ENCODE measurements at places on chromosomes 3 and 15.

GRCh38 chr3:147297761-147298350 lies 108.5 kb downstream of the ZIC4 start:
- H3K4me1 ChIP-seq: no peaks in the 10 kb centered on the region
- DNase-seq: no peak
- no peak overlapping the region for H3K27ac ChIP-seq
- H3K4me3 ChIP-seq: no peak overlapping the region
- H3K27me3 ChIP-seq: no peaks in the 10 kb centered on the region

- no peaks in the 10 kb centered on the region for H3K36me3 ChIP-seq
- no peaks in the 10 kb centered on the region for H3K27me3 ChIP-seq
- H3K4me3 ChIP-seq: no peak overlapping the region
- no peak for DNase-seq
- no peak overlapping the region for H3K27ac ChIP-seq
- H3K4me1 ChIP-seq: peaks cover 4% of the 10 kb centered on the region
These were observed 75.5 kb downstream of the MSL2 start for GRCh38 chr3:136120373-136121348.

- no peaks in the 10 kb centered on the region for H3K36me3 ChIP-seq
- DNase-seq: no peak
- no peak overlapping the region for H3K4me3 ChIP-seq
- no peak overlapping the region for H3K27ac ChIP-seq
These were observed 19.7 kb downstream of the SSR3 start for GRCh38 chr3:156535162-156535627.

DNA sequence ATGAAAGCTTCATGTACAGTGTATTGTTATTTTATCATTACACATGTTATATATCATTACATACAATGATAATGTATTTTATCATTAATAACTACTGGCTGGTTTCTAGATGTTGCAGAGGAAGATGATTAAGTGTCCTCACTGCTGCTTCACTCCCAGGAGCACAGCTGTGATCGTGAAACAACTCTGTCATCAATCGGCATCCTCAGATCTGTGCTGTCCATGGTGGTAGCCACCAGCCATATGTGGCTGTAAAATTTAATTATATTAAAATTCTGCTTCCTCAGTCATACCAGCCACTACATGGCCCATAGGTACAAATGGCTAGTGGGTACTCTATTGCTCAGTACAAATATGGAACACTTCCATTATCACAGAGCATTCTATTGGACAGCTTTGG lies 379.4 kb upstream of the CFAP20DC start:
- H3K4me1 ChIP-seq: peaks cover 10% of the 10 kb centered on the region
- DNase-seq: no peak
- no peak overlapping the region for H3K27ac ChIP-seq
- no peaks in the 10 kb centered on the region for H3K36me3 ChIP-seq
- H3K27me3 ChIP-seq: no peaks in the 10 kb centered on the region

DNA sequence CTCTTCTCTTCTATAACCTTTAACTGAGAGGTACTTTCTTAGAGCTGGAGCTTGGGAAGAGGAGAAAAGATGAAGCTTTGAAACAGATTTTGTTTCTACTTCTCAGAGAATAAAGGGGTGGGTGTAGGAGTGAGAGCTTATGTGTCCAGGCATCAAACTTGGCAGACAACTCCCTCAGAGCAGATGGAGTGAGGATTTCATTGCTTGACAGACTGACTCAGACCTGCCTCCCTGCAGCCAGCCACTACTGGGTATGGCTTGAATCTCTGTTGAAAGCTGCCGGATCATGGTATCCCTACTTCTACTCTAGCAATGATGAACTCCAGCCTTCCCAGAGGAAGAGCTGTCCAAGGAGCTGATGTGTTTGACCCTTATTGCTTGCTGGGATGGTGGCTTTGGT lies 36.7 kb downstream of the SYN2 start:
- no peak overlapping the region for H3K27ac ChIP-seq
- H3K27me3 ChIP-seq: peaks cover 1% of the 10 kb centered on the region
- H3K4me3 ChIP-seq: no peak overlapping the region
- DNase-seq: no peak
- H3K36me3 ChIP-seq: no peaks in the 10 kb centered on the region

GRCh38 chr3:114384558-114384903 lies 90.7 kb downstream of the TIGIT start:
- no peak for DNase-seq
- H3K27ac ChIP-seq: no peak overlapping the region
- H3K36me3 ChIP-seq: no peaks in the 10 kb centered on the region
- H3K4me1 ChIP-seq: no peaks in the 10 kb centered on the region
- no peak overlapping the region for H3K4me3 ChIP-seq
